NCI-H2081 (cell line): ENCODE measurements at places on chromosomes 11 and 22.

DNA sequence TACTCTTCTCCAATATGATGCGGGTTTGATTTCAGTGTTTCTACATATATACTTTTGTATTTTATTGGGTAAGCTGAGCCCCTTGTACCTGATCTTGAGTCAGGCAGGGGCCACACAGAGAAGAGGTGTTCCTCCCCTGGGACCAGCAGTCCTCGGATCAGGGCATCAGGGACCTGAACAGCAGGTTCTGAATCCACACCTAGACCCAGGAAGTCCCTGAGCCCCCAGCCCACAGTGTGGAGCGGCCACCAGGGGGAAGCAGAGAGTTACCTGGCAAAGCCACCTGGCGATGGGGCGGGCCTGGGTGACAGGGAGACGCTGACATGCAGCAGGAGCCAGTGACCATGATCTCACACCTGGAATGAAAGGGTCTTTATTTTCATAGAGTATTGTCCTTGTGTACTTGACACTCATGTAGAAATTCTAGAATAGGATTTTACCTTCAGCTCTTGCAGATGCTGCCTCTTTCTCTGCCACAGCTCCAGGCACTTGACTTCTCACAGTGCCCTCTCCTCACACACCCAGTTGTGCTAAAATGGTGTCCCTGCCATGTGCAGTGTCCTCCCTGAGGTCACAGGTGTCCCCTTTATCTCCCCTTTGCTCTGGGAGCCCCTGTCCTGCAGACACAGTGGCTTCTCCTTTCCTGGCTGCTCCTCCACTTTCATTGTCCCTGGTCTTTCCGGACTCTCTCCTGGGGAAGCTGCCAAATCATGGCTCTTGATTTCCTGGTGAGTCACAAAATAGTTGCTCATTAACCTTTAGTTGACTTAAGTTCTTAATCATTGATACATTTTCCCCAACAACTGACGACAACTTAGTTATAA is 48.5 kb downstream of the GGTLC2 start:
- DNase-seq: peak; percentile 56

DNA sequence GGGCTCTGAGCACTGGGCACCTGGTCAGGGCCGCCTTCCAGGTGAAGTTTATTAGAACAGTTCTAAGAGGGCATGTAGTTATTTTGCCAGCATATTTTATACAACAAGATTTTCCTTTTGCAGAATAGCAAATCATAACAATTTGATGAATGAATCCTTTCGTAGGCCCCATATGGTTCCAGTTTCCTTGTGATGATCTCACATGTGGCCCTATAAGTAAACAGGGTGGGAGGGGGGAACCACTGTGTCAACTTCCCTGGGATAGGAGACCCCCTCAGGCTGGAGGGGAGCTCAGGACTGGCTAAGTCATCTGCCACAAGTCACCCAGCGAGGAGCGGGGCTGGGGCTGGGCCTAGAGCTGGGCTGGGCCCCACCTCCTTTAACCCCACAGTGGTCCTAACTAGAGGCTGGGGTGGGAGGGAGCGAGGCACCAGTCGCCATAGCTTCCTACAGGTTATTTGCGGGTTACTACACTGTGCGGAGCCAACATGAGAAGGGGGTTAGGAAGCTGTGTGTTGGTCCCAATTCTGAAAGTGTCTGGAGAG is 4.2 kb downstream of the FBLN1 start:
- no peak for DNase-seq

DNA sequence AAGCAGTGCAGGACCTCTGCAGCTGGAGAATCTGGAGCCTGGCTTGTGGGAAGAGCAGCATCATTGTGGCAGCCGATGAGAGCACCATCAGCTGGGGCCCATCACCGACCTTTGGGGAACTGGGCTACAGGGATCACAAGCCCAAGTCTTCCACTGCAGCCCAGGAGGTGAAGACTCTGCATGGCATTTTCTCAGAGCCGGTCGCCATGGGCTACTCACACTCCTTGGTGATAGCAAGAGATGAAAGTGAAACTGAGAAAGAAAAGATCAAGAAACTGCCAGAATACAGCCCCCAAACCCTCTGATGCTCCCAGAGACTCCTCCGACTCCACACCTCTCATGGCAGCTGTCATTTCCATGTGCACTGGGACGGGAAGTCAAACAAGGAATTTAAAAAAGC is 35.6 kb downstream of the ASRGL1 start:
- no peak for DNase-seq

DNA sequence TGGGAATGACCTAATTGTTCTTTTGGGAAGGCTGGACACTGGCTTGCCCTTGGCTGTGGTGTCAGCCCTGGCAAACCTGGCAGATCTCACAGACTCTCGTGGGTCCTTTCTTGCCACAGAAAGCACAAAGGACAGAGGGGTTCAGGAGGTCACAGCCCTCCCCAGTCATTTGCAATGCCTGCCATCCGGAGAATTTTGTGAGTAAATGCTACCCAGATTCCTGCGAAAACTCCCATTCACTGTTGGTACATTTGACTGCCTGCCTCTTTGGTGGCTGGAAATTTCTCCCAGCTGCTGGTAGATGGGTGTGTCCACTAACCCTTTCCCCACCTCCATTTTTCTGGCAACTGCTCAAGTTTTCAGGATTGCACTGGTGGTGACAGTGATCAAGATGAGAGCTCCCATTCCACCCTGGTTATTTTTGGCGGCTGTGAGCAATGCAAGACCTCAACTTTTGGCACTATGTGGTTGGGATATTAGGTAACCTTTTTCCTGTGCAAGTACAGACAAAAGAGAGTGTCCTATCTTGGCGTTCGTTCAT is 155.7 kb downstream of the NAV2 start:
- peak; percentile 33 for DNase-seq

- DNase-seq: no peak
These were observed 192.7 kb downstream of the C11orf91 start for GRCh38 chr11:33507967-33508366.

GRCh38 chr11:56543157-56543556 is at the start of gene OR5M11:
TSS of gene OR5M11 (minus strand) at chr11:56543257. CDS start at chr11:56543257, 0 bp downstream.
- DNase-seq: no peak

DNA sequence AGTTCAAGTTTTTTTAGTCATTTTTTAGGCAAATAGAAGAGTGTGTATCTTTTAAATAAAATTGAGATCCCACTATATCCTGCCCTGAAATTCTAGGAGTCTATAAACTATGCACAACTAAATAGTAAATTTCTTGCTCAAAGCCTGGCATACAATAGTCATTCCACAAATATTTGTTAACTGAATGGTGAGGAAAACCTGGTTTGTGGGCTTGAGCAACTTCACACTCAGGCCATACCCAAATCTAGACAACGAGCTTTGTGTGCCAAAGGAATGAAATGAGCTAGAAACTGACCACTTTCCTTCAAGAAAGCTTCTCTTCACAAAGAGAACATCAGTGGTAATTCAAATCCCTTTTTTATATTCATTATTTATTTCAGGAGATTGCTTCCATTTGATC is 39.6 kb upstream of the AMOTL1 start:
- no peak for DNase-seq

- no peak for DNase-seq
These were observed 71.5 kb upstream of the TTC12 start for GRCh38 chr11:113242767-113243397.

- peak; percentile 23 for DNase-seq
These were observed 23.2 kb upstream of the BIRC3 start for GRCh38 chr11:102293873-102294601.

- no peak for DNase-seq
These were observed 29.3 kb upstream of the CSNK1E start for GRCh38 chr22:38346506-38346905.

DNA sequence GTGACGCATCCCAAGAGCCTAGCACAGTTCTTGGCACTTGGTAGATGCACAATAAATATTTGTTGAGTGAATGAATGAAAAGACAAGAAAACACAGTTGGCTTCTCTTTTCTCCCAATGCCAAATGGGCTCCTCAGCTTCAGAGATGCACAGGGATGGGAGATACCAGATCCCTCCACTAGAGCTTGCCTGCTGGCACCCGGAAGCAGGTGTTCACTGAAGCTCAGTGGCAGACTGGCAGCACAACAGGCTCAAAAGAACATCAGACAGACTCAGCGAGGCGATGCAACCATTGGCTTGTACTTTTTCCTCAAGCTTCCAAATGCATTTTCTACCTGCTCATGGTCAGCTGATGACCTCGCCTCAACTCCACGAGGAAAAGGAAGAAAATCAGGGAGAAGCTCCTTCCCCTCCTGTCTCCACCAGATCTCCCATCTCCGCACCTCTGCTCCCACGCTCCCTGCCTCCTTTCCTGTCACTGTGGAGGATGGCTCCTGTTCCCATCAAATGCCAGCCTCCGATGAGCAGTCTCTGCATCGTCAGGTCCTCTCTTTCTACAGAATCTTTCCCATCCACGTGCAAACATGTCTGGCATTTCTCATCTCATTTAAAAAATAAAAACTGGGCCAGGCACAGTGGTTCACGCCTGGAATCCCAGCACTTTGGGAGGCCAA is 5.8 kb downstream of the RAPSN start:
- DNase-seq: peak; percentile 44

GRCh38 chr11:16337421-16338213 is 18.7 kb downstream of the SOX6 start:
- no peak for DNase-seq

- no peak for DNase-seq
These were observed 20.2 kb downstream of the LIF start for GRCh38 chr22:30226192-30226832.

- DNase-seq: no peak
These were observed 6.1 kb downstream of the SIPA1 start for GRCh38 chr11:65643971-65644370.

DNA sequence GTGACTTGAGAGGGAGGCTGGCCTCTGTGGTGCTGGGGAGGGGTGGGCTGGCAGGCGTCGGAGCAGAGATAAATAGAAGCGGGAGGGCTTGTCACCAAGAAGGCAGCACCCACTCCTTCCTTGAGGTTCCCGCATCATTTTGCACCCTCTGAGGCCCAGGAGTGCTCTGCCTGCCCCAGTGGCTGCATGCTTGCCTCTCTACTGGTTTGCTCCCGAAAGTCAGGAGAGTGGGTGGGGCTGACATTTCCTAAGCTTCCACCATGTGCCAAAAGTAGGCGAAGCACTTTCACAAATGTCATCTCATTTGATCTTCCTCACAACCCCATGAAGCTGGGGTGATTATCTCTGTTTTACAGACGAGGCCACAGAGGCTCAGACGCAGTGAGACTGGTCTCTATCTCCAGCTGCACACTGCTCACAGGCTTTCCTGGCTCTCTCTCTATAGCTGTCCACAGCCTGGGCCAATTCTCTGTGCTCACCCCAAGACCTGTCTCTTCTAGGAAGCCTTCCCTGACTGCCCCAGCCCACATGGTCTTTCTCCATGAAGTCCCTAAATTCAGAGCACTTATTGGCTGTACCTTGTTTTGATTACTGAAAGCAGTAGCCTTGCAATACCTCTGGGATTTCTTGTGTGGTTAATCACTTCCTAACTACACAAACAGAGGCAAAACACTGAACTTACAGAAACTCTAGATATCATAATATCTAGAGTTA is 2.6 kb upstream of the UCP3 start:
- no peak for DNase-seq

- no peak for DNase-seq
These were observed 139.1 kb upstream of the DDI1 start for GRCh38 chr11:103897160-103897936.

DNA sequence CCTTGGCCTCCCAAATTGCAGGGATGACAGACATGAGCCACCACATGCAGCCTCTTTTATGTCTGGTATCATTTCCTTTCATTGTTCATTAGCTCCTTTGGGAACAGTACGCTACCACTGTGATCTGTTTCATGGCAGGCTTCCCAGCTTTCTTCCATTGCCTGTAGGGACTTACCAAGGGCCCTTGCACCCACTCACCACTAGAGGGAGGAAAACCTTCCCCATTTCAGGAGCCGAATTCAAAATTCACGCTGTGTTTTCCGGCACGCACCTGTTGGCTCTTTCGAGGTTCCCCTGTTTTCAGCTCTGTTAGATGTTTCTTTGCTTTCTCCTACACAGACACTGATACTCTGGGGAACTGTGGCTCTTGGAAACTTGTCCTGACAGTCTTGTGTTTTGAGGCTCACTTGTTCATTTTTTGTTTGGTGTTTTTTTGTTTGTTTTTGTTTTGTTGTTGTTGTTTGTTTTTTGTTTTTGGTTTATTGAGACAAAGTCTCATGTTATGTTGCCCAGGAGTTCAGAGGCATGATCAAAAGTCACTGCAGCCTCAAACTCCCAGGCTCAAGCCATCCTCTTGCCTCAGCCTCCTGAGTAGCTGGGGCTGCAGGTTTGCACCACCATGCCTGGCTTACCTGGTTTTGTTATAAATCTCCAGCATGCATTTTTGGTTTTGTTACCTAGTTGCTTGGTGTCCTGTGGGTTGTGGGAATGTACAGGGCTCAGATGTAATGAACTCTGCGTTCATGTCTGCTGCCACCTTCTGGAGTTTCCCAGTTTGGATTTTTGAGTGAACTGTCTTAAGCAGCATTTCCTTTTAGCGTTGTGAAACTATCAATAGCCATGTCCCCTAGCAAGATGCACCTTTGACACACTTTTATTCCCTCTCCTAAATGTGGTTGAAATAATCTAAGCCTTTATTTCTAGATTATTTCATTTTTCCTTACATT is 2.3 kb downstream of the KRTAP5-11 start:
- peak; percentile 52 for DNase-seq

GRCh38 chr11:92702037-92702804 is 267.2 kb upstream of the MTNR1B start:
- DNase-seq: no peak
